A549 (cell line): ENCODE measurements at places on chromosomes 1 and 21.
A peak's percentile ranks its signal among the peaks of the same experiment; 100 is the strongest.

GRCh38 chr1:16078925-16079656, 5.6 kb upstream of the FAM131C start:
- peak; percentile 76 for DNase-seq

DNA sequence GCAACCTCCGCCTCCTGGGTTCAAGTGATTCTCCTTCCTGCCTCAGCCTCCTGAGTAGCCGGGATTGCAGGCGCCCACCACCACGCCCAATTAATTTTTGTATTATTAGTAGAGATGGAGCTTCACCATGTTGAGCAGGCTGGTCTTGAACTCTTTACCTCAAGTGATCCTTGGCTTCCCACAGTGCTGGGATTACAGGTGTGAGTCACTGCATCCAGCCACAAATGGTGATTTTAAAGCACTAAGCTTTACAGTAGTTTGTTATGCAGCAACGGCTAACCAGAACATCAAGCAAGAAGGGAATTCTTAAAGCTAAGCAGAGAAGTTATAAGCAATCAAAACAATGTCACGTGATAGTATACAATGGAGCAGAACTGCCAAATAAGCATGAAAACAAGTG, 65.7 kb downstream of the NVL start:
- no peak for DNase-seq

DNA sequence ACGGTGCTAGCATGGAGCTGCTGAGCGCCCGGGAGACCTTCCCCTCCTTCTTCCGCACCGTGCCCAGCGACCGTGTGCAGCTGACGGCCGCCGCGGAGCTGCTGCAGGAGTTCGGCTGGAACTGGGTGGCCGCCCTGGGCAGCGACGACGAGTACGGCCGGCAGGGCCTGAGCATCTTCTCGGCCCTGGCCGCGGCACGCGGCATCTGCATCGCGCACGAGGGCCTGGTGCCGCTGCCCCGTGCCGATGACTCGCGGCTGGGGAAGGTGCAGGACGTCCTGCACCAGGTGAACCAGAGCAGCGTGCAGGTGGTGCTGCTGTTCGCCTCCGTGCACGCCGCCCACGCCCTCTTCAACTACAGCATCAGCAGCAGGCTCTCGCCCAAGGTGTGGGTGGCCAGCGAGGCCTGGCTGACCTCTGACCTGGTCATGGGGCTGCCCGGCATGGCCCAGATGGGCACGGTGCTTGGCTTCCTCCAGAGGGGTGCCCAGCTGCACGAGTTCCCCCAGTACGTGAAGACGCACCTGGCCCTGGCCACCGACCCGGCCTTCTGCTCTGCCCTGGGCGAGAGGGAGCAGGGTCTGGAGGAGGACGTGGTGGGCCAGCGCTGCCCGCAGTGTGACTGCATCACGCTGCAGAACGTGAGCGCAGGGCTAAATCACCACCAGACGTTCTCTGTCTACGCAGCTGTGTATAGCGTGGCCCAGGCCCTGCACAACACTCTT, 1.1 kb downstream of the TAS1R3 start:
- no peak for DNase-seq

- no peak for DNase-seq
Measured at GRCh38 chr1:110338309-110338885, 780 bp upstream of the RBM15 start.

DNA sequence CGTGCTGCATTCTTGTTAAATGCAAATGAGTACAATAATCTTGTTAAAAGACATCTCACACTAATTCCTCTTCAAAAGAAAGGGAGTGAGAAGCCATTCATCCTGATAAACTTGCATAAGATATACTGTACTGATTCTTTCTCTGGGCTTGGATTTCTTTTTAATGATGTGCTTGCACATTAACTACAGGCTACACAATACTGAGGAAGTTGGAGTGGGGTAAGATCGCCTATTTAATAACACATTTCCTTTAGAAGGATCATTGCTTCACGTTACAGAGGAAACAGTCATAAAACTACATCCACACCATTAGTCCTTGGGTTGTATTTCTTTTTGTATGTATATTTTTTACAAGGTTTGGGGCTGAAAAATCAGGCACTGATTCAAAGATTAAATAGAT, 36.6 kb downstream of the NRIP1 start:
- DNase-seq = no peak

GRCh38 chr1:115649964-115650363, 8.2 kb downstream of the VANGL1 start:
- no peak for DNase-seq
